Activated T-helper 1 cell treated with Interleukin-2 at 50 U/mL for 16 hours (primary cell): ENCODE measurements at places on chromosomes 11 and 22.

DNA sequence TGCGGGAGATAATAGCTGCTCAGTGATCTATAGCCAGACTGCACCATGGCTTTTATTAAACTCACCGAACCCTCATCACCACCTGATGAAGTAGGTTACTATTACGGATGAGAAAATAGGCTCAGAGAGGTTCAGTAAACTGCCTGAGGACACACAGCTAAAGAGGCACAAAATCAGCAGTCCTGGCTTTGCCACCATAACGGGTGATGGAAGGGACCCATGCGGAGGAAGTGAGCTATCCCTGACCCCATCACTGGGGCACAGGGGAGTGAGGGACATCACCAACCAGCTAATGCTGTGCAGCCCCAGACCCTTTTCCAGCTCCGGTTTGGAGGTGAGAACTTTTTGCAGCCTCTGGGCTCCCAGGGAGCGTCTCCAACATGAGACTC is 7.3 kb upstream of the DERL3 start:
- no peak for DNase-seq

- no peak for DNase-seq
Observed at GRCh38 chr11:129955282-129955681, 47.4 kb downstream of the PRDM10 start.

- DNase-seq: no peak
Observed at GRCh38 chr22:24096758-24097115, 84.5 kb upstream of the SUSD2 start.

DNA sequence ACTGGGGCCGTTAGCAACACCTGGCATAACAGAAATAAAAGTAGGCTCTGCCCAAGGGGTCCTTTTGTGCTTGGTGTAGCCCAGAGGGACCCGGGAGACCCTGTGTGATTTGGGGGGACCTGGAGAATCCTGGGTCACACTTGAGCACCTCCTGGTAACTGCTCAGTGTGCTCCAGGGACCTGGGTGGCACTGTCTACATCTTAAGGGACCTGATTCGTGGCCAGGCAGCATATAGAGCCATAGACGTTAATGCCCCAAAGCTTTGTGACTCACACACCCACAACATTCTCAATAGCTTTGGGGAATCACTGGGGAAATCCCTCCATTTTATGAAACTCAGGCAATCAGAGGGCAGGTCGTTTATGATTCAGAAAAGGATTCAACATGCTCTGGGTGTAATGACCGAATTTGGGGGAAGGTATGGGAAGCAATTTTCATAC is 3.6 kb upstream of the IGF2 start:
- DNase-seq: no peak

GRCh38 chr11:116110802-116111201 is 606.6 kb upstream of the CADM1 start:
- DNase-seq: no peak

GRCh38 chr11:113184498-113184897 is 129.9 kb upstream of the TTC12 start:
- no peak for DNase-seq

DNA sequence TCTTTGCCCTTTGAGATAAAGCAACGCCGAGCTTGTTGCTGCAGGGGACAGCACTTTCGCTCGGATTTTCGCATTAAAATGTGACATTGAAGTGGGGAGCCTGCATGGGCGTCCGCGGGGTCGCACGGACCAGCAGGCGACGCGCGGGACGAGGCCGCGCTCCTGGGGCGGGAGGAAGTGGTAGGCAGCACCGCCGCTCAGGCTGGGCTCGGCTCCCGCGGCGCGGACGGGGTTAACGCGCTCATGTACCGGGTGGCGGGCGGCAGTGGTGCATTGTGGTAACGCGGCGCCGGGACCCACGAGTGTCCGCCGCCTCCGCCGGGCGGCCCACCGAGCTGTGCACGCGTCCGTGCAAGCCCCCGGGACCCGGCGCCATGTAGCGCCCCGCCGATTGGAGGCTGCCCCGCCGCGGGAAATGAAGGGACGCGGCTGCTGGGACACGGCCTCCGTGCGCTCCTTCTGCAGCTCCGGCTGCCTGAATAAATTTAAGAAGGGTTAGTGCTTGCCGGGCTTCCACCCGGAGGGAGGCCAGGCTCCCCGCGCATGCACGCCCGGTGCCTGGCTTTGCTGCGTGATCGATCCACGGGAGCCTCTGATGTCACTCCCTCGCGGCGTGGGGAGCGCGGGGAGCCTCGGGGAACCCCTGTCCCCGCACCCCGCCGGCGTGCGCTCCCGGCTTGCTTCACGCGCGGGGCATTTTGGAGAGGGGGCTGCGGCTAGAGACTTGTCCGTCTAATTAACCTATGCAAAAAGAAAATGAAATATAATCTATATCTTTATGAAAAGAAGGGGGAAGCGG is 127.7 kb downstream of the OSBP2 start:
- DNase-seq: no peak

- no peak for DNase-seq
Observed at GRCh38 chr11:70032470-70032795, 45.7 kb upstream of the ANO1 start.

DNA sequence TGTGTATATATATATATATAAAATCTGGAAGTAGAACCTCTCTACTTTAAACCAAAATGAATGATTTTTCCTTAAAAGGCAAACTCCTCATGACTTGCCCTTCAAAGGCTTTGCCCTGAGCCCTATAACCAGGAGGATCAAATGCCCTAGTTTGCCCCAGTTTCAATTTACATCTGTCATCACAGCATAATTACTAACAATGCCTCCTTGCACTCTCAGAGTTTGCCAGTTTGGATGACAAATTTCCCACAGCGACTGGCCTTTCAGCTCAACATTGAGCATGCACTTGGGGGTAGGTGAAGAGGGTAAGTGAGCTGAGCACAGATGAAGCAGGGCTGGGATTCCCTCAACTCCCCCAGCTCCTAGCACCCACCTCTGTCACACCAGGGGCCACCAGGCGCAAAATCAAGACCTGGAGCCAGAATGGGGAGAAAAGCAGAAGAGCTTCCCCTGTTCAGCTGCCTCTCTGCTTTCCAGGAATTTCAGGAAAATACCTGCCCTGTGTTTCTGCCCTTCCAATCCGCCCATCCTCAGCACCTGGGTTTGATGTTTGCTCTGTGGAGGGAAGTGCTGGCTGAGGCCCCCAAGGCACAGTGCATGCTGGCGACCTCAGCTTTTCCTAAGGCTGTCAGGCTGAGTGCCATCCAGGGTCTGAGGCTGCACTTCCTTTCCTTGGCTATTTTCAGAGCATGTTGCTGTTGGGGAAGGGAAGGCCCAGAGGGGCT is 67.5 kb downstream of the ADAMTS15 start:
- DNase-seq: no peak
